ENCODE measurements at places on chromosomes 7 and 10.

DNA sequence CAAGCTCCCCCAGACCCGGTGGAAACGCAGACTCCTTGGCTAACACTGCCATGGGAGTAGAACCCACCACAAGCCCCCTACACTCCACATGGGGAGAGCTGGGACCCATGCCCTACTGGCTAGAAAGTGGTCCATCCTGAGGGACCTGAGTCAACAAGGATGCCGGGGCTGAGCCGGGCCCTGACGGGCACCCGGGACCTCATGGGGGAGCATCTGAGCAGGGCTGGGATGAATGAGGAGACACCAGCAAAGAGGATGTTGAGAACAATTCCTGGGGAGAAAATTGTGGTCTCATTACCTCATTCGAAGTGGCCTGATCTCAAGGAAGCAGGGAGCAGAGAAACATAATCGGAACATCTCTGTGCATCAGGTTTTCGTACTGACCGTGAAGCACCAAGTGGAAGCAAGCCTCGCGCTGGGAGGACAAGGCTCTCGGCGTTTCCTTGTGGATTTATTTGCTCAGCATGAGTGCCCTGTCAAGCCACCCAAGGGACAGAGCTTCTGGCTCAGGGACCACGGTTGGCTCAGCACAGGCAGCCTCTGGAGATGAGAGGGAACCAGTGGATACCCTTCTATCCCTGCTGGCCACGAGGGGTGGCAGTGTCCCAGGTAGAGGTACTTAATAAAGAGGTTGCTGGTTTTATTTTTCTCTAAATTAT, 132.2 kb upstream of the FAM20C start:
- no peak for DNase-seq

- DNase-seq: no peak
These were observed 248.2 kb upstream of the PPP2R2D start for GRCh38 chr10:131652438-131653139.

- no peak for DNase-seq
These were observed 1262.3 kb upstream of the PHF14 start for GRCh38 chr7:9711259-9711918.

DNA sequence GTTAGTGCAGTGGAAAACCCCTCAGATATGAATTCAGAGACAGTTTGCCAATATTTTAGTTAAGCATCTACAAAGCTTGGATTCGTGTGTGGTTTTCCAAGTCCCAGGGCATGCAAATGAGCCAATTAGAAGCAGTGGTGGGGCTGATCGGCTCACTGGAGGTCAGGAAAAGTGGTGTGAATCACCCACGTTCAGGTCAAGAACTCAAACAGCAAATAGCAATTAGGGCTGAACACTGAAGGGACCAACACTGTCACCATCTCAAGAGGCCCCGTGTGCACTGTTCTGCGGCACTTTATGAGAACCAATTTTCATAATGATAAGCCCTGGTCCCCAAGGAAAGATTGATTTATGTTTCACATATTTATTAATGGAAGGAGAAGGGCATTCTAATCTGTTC, 68.9 kb downstream of the ADARB2 start:
- no peak for DNase-seq

DNA sequence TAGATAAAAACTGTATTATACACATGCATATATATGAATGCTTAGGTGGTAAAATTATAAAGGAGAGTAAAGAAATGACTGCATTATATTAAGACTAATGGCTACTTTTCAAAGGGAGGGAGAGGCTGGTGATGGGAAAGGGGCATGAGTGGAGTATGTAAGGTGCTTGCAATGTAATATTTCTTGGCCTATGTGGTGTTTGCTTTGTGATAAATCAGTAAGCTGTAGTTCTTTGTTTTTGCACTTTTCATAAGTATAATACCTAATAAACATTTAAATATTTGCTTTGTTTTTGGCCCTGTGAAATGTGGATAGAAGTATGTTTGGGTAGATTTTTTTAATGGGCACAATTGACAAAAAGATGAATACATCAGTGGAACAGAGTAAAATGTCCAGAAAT, 25.9 kb downstream of the AGBL3 start:
- DNase-seq: no peak

DNA sequence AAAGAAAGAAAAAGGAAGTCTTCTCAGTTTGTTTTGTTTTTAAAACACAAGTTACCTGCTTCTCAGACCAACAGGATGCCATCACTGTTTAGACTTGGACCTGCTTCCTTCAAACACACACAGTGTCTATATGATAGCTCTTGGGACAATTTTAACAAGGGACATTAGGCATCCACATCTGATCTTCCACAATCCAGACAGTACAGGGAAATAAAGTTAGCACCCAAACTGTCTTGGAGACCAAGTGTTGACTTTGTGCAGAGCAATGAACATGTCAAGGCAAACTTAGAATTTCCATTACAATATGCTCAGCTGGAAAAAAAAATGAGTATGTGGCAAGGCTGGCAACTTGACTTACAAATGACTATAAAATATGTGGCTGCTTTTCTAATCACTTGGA, 80.9 kb downstream of the SGMS1 start:
- DNase-seq: no peak

- DNase-seq: no peak
These were observed 103.7 kb downstream of the HIP1 start for GRCh38 chr7:75635036-75635435.

- no peak for DNase-seq
These were observed 80.3 kb downstream of the LRRC17 start for GRCh38 chr7:102992938-102993717.

- DNase-seq: no peak
These were observed 177.0 kb downstream of the CFTR start for GRCh38 chr7:117656806-117657205.

DNA sequence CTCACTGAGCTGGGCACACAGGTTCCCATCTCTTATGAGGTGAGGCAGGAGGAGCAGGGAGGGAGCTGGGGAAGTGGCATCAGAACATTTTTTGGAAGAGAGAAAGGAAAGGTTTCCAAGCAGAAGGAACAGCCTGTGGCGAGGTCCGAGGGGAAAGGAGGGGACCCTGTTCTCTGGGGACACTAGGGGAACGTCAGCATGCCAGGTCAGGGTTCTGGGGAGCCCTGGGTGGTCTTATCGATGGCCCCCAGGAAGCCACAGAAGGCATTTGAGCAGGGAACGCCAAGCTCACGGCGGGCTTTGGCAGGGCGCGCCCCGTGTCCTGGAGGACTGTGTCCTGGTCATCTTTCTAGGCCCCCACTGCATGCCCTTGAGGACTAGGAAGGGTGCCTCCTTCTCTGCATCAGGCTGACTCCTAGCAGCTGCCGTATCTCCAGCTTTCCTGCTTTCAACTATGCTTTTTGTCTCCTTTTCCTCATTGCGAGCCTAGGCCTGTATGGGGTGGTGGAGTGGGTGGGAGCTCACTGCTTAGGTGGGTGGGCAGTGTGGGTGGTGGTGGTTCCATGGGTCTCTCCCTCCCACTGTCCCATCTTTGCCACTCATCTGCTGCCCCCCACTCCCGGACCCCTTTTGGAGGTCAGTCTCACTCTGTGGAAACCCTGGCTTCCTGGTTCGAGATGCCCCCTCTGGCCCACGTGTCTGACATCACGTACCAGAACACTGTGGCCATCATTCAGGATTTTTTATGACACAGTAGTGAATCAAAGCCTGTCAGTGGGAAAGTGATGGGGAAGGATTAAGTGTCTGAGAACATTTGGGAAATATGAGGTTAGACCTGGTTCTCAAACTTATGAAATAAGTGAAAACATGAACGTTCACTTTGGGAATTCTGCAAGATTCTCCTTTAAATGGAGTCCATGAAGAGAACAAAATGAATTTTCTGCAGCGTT, 89.1 kb downstream of the CUX1 start:
- DNase-seq: no peak

GRCh38 chr10:33616956-33617355, 282.5 kb upstream of the NRP1 start:
- DNase-seq: no peak

DNA sequence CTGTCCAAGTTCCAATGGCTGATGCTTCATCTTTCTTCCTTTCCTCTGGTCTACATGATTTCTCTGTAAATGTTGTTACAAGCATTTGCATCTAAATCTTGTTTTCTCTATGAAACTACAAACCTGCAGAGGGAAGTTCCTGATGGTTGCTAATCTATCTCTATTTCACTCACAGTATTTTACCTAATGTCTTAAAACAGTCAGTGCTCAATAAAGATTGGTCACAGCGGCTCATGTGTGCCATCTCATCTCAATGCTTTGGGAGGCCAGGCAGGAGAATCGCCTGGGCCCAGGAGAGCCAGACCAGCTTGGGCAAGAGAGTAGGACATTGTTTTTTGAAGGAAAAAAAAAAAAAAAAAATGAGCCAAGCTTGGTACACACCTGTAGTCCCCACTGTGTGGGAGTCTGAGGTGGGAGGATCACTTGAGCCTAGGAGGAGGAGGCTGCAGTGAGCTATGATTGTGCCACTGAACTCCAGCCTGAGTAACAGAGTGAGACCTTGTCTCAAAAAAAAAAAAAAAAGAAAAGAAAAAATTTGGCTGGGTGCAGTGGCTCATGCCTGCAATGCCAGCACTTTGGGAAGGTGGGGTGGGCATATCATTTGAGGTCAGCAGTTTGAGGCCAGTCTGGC, 71.3 kb upstream of the ARMC3 start:
- no peak for DNase-seq

Data from cerebellar nuclear complex (tissue), 1 donor.